ENCODE measurements at places on chromosomes 16 and 17. TPM values are rescaled to one million over a fixed set of nuclear protein-coding genes. Genes with fewer than 3 reads are reported as not detected.

- DNase-seq: no peak
These were observed 398.9 kb downstream of the SHISA9 start for GRCh38 chr16:13300066-13300840.

DNA sequence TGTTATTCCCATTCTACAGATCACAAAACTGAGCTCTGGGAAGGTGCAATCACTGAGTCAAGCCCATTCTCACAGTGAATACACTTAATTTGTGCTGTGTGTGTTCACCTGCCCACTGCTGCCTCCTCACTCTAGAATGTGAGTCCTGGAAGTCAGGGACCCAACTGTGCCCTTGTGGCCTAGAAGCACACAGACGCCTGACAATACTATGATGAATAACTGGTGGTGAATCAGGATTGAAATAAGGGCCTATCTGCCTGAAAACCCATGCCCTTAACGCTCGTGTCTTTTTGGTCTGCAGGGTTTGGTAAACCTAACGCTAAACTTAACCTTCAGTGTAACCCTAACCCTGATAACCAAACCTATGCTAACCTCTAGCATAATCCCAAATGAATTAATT lies 80.3 kb downstream of the ZNF423 start:
- no peak for DNase-seq

DNA sequence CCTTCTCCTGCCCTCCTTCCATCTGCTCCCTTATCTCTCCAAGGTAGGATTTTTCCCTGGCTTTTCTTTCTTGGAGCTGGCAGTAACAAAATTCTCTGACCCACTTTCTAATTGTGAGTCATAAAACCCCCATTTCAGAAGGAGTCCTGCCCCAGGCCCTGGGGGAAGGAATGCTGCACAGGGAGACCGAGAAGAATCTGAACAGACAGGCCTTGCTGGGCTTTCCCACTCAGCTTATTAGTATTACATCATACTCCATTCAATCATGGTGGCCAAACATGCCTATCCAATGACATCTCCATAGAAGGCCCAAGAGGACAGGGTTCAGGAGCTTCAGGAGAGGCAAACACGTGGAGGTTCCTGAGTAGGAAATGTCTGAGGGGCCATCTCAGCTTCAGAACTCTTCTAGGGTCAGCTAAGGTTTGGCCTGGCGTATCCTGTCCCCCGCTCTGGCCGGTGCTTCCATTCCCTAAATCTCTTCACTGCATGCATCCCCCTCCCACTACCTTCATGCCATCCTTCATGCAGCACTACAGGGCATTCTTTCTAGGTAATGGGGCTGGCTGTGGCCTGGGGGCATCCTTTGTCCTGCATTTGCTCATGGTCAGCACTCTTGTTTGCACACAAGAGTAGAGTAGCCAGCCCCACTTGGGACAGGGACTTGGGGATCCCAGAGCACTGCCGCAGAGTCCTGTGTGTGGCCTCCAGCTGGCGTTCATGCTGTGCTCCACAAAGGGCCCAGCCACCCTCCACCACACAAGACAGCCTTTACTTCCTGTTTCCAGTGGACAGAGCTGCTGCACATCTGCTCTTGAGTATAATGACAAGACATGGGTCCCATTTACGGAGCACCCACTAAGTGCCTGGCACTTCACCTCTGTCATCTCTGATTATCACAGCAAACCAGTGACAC lies 8.2 kb downstream of the SLC6A2 start:
- DNase-seq: no peak

Gene KRT12
- not detected for total RNA-seq

GRCh38 chr16:58499615-58500351 lies at the start of gene NDRG4:
TSS of gene NDRG4 (plus strand) at chr16:58500143. CDS start at chr16:58500249, 106 bp downstream.
- DNase-seq: peak; percentile 91

GRCh38 chr16:48000622-48001021 lies 155.2 kb downstream of the ABCC12 start:
- no peak for DNase-seq

- peak; percentile 89 for DNase-seq
These were observed at the start of gene CDH8 for GRCh38 chr16:62036101-62036801. TSS of gene CDH8 (minus strand) at chr16:62036438. CDS start at chr16:62021403, 15,035 bp downstream.

DNA sequence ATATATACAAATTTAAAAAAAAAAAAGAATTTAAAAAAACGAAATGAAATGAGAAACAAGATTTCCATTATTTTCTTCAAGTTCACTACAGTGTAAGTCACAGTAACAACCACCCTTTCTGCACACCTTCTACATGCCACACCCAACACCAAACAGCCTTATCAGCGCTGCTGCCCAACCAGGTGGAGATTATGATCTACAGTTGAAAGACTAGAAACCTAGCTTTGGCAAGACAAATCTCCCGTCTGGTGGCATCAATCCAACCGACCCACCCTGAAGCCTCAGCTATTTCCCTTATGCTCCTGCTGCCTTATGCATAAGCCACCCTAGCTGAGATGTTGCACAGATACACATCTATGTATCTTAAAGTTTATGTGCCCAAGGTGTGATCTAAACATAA lies 60.8 kb downstream of the PARN start:
- no peak for DNase-seq

- DNase-seq: no peak
These were observed 11.2 kb downstream of the PRAC1 start for GRCh38 chr17:48711128-48711527.

Gene SLC25A39
- 146 TPM for total RNA-seq

Gene NTN3
- total RNA-seq: 1.7 TPM

Gene KRT39
- not detected for total RNA-seq

- DNase-seq: peak; percentile 39
These were observed 7.3 kb downstream of the SLC5A10 start for GRCh38 chr17:18959071-18959844.

All from neural progenitor cell (in vitro differentiated cells).